ENCODE measurements at places on chromosomes 6 and 20.

DNA sequence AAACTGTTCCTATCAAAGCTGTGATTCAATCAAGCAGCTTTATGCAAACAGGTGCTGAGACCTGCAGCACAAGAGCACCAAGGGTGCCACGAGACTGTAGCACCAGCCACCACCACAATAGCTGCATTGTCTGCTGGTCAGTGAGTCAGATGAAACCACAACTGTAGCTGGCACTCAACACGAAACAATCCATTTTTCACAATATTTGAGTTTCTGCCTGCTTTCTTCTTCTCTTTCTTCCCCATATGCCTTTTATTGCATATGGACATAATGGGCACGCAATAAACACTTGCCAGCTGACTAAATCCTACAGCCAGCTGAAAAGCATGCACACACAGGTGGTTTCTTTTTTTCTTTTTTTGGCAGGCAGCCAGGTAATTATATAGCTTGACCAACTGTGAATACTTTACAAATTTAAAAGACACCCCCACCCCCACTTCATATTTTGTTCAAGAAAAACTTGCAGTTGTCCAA, 16.6 kb downstream of the SLC2A12 start:
- peak; percentile 25 for DNase-seq

- DNase-seq: no peak
These were observed 60.1 kb upstream of the AKIRIN2 start for GRCh38 chr6:87762116-87762515.

- DNase-seq: no peak
These were observed 27.9 kb downstream of the CENPW start for GRCh38 chr6:126367849-126368248.

GRCh38 chr6:132122871-132123270, 171.7 kb upstream of the CCN2 start:
- DNase-seq: no peak

DNA sequence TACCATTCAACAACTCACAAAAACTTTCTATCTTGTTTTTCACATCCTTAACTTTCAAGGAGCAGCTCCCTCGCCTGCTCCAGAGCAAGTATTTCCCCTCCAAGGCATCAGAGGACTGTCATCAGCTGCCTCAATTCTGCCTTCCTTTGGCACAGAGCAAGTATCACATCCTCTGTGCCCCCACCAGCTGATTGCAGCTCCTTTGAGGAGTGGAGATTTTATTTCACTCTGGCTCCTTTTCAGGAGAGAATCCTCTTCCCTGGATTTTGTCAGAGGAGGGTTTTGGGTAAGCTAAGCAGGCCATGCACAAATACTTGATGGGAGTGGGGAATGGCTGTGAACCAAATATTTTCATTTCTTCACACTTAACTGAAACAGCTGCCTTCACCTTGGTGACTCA, 610.5 kb upstream of the FLRT3 start:
- DNase-seq: no peak

DNA sequence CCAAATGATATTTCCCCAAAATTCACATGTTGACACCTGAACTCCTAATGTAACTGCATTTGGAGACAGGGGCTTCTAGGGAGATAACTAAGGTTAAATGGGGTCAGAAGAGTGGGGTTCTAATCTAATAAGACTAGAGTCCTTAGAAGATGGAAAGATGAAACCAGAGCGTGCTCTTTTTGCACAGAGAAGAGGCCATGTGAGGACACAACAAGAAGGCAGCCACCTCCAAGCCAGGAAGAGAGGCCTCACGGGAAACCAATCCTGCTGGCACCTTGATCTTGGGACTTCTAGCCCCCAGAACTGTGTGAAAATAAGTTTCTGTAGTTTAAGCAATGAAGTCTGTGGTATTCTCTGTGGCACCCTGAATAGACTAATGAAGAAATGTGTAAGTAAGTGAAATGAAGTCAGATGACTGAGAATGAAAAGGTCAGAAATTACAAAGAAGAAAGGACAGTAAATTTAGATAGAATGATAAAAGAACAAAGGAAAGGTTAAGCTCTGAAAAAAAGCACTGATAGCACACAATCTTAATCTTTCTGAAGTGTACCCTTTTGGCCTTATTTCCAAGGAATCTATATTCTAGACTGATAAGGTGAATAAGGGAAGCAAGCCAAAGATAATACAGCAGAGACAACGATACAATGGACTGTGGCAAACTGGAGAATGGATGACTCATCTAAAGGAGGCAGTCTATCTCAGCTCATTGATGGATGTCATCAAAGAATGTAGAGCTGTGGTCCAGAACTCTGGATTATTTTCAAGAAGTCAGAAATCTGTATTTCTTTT, 110.4 kb downstream of the MYB start:
- no peak for DNase-seq

- DNase-seq: peak; percentile 82
These were observed 11.3 kb downstream of the SERPINB9 start for GRCh38 chr6:2891768-2892170.

GRCh38 chr20:36367907-36368799, 62.0 kb downstream of the DLGAP4 start:
- DNase-seq: peak; percentile 11

- DNase-seq: no peak
These were observed 11.4 kb upstream of the RCAN2 start for GRCh38 chr6:46502486-46503119.

- DNase-seq: peak; percentile 46
These were observed 29.7 kb downstream of the RREB1 start for GRCh38 chr6:7137335-7138045.

DNA sequence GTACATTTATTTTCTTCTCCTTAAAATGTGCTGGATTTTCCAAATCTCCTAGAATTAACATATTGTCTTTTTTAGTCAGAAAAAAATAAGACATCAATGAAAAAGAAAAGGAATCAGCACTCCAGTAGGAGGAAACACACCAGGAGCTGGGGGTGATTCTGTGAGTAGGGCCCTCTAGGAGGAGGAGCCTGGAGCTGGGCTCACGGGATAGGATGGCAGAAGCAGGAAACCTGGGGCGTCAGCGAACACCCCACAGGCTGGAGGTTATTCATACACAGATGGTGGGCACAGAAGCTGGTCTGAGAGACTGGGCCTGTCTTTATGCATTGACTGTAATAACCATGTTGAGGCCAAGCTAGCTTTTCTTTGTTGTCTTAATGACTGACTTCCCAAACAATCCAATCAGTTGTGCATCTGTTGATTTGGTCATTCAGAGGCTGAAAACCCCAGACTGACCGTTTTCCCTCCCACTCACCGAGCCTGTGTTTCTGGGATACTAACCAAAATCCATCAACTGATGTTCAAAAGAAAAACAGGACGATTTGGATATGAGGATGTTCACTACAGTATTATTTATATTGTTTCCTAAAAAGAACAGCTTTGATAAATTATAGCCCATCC, 53.1 kb downstream of the CPNE5 start:
- no peak for DNase-seq

DNA sequence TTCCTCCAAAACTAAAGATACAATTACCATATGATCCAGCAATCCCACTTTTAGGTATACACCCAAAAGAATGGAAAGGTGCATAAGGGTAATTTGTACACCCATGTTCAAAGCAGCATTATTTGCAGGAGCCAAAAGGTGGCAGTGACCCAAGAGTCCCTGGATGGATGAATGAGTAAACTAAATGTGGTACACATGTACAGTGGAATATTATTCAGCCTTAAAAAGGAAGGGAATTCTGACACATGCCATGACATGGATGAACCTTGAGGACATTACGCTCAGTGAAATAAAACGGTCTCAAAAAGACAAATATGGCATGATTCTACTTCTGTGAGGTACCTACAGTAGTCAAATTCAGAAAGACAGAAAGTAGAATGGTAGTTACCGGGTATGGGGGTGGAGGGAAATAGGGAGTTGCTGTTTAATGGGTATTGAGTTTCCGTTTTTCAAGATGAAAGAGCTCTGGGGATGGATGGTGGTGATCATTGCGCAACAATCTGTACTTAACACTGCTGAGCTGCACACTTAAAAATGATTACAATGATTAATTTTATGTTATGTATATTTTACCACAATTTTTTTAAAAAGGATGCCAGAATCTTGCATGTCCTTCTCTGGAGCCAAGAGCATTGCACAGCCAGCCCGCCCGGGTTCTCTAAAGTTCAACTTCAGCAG, 518.9 kb upstream of the JARID2 start:
- no peak for DNase-seq

DNA sequence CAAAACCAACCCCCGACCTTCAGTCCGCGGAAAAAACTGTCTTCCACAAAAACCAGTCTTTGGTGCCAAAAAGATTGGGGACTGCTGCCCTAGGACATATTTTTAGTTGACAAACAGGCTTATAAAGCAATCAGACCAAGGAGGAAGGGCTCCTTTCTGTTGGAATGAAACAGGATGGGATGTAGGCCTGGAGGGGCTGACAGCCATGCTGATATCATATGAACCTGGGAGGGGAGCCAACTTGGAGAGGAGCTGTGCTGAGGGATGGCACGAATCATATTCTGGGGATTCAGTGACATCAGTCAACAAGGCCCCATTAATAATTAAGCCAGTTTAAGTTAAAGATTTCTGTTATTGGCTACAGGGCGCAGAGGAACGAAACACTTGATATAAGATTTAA, 225.4 kb upstream of the TSHZ2 start:
- DNase-seq: no peak

GRCh38 chr20:41276317-41276751, 41.2 kb downstream of the ZHX3 start:
- no peak for DNase-seq

- no peak for DNase-seq
These were observed 1.9 kb downstream of the TAB2 start for GRCh38 chr6:149319422-149319821.

DNA sequence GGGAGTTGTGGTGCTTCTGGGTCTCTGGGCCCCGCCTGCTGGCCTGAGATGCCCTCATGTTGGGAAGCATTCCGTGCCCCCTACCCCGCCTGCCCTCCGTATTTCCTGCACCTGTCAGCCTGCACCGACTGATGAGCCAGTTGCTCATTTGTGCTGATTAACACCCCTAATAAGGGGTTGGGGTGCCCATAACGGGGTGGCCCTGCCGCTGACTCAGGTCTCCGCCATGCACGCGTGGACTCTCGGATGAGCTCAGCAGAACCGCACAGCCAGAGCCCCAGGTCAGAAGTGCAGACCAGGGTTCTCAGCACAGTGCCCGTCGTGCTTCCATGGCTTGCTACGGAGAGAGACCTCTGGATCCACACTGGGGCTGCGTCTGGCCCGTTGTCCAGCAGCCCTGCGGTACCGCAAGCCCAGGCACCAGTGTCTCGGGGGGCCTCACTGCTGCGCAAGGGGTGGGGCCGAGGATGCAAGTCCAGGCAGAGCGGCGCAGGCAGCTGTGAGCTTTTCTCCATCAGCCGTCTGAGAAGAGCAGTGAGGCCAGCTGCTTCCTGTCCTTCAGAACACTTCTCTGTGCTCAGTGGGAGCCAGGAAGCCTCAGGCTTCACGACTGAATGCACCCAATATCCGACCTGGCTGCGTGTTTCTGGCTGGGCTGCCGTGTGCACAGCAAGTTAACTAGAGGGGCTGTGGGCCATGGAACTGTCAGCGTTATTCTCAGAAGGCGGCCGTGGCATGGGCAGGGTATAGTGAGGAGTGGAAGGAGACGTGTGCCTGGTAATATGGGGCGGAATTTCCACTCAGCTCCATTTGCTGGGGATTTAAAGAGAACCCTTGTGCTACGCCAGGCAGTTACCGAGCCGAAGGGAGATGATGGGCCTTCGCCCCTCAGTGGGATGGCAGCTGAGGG, 18.6 kb downstream of the MTG2 start:
- DNase-seq: no peak

DNA sequence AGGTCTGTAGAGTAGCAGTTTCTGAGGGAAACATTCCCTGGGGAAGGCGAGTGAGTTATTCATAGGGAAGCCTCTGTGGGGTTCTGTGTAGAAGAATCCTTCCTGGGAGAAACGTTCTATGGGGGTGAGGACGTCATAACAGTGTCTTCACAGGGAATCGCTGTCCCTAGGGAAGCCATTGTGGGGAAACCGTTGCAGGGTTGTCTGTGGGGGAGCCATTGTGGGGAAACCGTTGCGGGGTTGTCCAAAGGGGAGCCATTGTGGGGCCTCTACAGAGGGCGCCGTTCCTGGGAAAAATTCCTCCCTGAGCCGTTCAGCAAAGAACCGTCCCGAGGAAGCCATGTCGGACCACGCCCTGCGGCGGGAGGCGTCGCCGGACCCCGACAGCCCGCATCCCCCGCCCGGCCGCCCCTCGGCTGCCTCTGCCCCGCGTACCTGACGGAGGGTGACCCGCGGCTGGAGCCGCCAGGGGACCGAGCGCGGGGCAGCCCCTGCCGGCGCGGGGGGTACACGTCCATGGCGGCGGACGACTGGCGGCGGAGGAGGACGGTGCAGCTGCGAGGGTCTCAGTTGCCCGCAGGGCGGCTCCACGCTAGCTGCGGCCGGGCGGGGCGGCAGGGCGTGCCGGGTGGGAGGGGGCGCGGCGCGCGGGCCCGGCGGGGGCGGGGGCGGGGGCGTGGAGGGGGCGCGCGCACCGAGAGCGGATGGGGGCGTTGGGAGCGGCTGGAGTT, at the start of gene DNAAF9:
DNAAF9 (minus strand) TSS at position 630 of the 731 bp plus-strand sequence; CDS start at position 518, 112 bp downstream.
- no peak for DNase-seq

DNA sequence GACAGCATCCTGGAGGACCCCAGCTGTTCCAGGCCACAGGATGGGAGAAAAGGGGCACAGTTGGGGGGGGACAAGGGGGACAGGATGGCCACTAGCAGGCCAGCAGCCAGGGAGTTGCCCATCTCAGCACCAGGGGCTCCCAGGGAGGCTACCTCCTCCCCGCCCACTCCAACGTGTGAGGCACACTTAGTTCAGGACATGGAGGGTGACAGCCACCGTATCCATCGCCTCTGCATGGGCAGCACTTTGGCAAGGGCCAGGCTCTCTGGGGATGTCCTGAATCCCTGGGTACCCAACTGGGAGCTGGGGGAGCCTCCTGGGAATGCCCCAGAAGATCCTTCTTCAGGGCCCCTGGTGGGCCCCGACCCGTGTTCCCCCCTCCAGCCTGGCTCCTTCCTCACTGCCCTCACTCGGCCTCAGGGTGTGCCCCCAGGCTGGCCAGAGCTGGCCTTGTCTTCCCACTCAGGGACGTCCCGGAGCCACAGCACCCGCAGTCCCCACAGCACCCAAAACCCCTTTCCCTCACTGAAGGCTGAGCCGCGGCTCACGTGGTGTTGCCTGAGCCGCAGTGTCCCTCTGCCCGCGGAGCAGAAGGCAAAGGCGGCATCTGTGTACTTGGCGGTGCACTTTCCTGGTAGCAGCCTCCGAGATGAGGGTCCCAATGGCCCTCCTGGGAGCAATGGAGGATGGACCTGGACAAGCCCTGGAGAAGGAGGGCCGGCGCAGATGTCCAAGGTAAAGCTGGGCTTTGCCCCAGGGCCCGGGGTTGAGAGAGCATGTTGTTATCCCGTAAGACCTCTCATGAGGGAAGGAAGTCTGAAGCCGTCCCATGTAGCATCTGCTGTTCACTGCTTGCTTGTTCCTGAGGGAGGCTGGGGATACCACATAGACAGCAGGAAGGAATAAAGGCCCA, 30.7 kb downstream of the ZNF831 start:
- no peak for DNase-seq

- no peak for DNase-seq
These were observed 879.7 kb downstream of the QKI start for GRCh38 chr6:164294047-164294784.

GRCh38 chr6:134928151-134928900, 21.6 kb downstream of the ALDH8A1 start:
- DNase-seq: no peak

GRCh38 chr6:136410201-136411024, 120.8 kb upstream of the BCLAF1 start:
- no peak for DNase-seq

GRCh38 chr6:155481215-155481614, 25.6 kb upstream of the NOX3 start:
- DNase-seq: no peak

- no peak for DNase-seq
These were observed 96.5 kb downstream of the ERMARD start for GRCh38 chr6:169847901-169848311.

GRCh38 chr6:118708055-118708454, 56.7 kb upstream of the CEP85L start:
- DNase-seq: no peak

All from NCI-H2029 (cell line).